ENCODE measurements at places on chromosomes 3 and 15.

DNA sequence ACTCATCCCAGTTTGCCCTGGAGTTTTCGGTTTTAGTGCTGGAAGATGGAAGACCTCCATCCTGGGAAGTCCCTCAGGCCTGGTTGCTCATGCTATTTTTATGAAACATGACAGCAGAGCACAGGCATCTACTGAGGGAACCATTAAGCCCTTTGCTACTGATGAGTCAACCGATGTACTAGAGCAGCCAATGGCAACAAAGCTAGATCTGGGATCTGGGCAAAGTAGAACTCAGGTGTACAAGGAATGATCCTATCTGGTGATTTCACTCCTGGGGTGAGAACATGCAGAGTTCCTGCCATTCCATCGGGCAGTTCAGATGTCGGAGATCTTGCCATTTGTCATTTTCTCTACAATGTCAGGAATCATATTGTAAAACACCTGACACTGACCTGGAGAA is 166.2 kb upstream of the NSMCE3 start:
- no peak for DNase-seq

DNA sequence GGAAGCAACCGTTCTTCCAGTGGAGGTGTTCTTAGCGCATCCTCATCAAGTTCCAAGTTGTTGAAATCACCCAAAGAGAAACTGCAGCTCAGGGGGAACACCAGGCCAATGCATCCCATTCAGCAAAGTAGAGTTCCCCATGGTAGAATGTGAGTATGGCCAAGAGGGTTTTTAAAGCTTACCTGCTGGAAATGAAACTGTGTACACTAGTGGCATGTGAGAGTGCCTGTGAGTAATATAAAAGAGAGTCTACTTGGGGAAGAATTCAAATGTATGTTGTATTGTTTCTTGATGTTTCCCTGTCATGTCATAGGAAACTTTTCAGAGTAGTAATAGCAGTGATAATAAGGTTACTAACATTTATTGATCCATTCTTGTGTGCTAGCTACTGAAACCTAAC is 43.3 kb downstream of the PSMD6 start:
- DNase-seq: no peak

GRCh38 chr3:44802011-44802410 is 40.4 kb downstream of the KIF15 start:
- DNase-seq: no peak

- DNase-seq: no peak
These were observed 74.9 kb downstream of the PFN2 start for GRCh38 chr3:149895769-149896168.

DNA sequence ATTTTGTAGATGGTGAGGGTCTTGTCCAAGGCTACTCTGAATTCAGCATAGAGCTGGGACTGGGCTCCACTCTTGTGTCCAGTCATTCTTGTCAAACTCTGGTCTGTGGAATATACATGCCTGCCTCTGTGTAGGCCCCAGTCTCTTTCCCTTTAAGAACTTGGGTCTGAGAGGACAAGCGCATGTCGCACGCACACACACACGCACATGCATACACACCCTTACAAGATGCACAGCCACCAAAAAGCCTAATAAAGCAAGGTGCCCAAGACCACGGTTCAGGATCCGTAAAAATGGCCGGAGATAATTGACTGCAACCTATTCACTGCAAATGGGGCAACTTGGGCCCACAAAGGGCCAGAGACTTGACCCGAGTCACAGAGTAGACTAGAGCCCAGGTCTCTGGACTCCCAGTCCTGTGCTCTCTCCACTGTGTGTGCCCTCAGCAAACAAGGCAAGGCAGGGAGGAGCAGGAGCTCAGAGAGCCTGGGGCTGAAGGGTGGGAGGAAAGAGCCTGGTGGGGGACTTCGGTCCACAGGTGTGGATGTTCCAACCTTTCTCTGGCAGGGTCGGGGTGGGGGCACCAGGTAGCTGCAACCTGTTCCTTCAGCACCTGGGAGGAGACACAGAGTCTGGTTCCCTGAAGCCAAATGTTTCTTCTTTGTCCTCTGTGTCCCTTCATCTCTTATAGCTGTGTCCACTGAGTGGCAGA is 914 bp upstream of the PAQR5 start:
- DNase-seq: no peak

DNA sequence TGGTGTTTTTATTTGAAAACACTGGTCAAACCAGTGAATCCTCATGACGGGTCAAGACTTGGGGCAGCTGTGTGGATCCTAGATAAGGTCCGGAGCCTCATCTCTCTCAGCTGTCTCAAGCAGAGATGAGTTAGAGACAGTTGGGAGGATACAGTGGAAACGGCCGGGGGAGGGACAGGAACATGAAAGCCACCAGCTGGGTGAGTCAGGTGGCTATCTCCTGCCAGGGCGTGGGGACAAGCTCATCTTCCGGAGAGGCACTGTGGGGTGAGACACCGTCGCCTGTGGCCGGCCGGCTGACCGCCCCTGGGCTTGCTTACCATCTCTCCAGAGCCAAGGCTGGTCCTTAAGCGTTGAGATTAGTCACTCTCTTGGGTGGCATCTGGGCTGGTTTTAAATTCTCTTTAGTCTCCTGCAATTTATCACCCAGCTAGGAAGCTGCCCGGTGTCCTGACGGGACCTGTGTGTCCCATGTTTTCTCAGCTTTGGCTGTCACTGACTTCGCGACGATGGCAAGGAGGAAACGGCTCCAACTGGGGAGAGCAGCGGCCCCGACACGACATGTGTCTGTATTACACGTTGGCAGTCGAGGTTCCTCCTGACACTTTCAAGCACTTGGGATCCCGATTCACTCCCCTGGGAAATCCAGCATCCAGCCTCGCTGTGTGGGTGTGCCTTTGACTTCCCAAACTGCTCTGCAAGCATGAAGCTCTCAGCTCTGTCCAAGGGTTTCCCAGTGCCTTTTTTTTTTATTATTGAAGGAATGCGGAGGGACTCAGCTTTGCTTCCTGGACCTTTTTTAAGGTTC is 7.5 kb downstream of the ST8SIA2 start:
- no peak for DNase-seq
